ENCODE measurements at places on chromosomes 13 and 19.

DNA sequence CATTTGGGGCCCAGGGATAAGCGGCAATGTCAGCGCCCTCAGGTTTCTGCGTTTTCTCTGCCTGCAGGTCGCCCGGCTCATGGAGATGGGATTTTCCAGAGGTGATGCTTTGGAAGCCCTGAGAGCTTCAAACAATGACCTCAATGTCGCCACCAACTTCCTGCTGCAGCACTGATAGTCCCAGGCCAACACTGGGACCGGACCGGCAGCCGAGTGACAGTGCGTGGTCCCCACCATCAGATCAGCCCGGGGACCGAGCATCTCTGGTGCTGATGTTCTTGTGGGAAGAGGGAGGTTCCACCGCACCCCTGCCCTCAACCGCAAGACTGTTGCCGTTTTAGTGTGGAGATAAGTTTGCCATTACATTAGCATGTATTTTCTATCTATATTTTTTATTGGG lies 78.0 kb upstream of the GPR183 start:
- DNase-seq = no peak

- no peak for DNase-seq
Measured at GRCh38 chr13:40186626-40187323, 479.7 kb downstream of the FOXO1 start.

DNA sequence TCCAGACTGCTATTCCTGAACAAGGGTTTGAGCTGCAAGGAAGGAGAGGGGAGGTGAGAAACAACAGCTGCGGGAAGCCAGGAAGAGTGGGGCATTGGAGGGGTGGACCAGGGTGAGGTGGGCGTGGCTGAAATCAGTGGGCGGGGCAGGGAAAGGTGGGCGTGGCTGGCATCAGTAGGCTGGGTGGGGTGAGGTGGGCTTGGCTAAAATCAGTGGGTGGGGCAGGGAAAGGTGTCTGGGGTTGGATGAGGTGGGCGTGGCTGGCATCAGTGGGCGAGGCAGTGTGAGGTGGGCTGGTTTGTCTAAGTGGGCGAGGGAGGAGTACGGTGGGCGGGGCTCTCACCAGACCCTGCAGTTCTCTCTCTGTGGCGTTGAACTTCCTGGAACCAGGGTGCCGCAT lies 87.6 kb downstream of the MUC16 start:
- no peak for DNase-seq

GRCh38 chr13:107742544-107742943 lies 472.8 kb downstream of the LIG4 start:
- DNase-seq = no peak

DNA sequence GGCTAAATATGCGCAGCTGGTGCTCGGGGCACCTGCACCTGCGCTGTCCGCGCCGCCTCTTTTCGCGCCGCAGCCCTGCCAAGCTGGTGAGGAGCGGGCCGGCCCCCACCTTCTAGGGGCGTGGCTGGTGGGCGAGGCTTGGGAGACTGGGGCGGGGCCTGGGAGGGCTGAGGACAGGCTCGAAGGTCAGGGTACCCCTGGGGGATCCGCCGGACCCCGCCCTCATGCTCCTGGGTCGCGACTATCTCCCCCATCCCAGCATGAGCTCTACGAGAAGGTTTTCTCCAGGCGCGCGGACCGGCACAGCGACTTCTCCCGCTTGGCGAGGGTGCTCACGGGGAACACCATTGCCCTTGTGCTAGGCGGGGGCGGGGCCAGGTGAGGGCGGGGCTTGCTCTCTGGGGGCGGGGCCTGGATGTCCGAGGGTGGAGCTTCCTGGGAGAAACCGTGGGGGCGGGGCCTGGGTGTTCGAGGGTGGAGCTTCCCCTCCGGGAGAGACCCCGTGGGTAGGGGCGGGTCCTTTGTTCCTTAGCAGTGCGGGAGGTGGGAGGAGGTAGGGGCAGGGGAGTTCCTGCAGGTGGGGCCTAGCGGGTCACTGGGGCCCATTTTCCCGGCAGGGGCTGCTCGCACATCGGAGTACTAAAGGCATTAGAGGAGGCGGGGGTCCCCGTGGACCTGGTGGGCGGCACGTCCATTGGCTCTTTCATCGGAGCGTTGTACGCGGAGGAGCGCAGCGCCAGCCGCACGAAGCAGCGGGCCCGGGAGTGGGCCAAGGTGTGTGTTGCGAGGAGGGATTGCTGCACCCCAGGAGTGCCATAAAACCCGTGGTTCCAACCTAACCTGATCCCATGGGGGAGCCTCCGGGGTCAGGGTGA lies 19.7 kb downstream of the PNPLA6 start:
- DNase-seq = no peak

DNA sequence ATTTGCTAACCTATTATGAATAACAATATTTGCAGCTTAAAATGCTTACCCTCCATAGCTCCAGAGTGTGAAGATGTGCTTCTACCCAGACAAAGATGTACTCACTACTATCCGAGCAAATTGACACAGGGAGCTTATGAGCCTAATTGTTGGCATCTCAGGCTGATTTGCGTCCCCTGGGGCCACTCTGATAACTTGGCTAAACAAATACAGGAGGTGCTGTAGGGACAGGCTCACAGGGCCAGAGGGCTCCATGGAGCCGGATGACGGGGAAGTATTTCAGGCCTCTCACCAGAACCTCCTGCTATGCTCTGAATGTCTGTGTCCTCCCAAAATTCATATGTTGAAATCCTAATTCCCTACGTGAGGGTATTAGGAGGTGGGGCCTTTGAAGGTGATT lies 26.7 kb upstream of the C19orf12 start:
- no peak for DNase-seq

All from stimulated activated CD8-positive, alpha-beta memory T cell treated with anti-CD3 and anti-CD28 coated beads, Interleukin-12 subunit alpha, Interleukin-12 subunit beta, amount 100 ng/mL, for 1 hour (primary cell).